SJCRH30 (cell line): ENCODE measurements at places on chromosomes 13 and 19.

- no peak for DNase-seq
These were observed 79.2 kb downstream of the UBL3 start for GRCh38 chr13:29771247-29771646.

DNA sequence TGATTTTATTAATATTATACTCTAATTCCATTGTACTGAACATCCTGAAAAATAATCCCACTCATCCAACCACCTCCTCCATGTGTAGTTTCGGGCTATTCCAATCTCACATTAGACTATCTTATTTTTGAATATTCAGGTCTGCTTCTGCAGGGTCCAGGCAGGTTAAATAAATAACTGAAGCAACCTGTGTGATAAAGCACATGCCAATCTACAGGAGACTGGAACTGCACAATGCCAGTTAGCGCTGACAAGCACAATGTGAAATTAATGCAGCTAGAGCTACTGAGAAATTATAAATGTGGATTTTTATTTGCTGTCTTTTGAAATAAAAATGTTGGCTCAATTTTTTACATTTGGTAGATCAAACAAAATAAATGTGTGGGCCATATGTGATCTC lies 540.1 kb upstream of the ATXN8OS start:
- no peak for DNase-seq

DNA sequence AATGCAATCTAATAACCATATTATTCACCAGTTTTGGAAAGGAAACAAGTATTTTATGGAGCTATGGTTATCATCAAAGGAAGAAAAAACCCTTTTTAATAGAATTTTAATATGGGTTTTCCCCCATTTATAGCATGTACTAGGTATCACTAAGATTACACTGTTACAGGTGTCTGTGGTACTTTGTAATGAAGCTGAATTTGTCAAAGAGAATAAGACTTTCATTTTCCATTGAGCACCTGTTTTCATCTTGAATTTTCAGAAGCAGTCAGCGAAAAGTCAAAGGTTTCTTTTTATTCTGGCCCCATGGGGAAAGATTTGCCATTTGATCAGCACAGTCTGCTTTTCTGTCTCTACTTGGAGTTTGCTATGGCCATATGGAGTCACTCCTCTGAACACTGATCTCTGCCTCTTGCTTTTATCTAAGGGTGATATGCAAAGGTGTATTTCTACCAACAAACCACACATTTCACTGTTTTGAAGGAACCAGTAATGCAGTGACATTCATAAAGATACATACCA lies 590.0 kb downstream of the DCT start:
- no peak for DNase-seq

DNA sequence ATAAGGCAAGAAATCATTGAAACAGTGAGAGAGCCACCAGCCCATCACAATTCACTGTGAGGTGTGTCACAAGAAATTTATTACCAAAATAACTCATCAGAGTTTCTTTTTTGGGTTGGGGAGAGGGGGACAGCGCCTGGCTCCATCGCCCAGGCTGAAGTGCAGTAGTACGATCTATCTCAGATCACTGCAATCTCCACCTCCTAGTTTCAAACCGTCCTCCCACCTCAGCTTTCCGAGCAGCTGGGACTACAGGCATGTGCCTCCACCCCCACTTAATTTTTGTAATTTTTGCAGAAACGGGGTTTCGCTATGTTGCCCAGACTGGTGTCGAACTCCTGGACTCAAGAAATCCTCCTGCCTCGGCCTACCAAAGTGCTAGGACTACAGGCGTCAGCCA lies 3.6 kb downstream of the IFNL1 start:
- no peak for DNase-seq

GRCh38 chr19:11736696-11737095 lies 2.0 kb downstream of the ZNF823 start:
- peak; percentile 29 for DNase-seq

GRCh38 chr19:42273407-42274064 lies 4.5 kb downstream of the CIC start:
- no peak for DNase-seq

DNA sequence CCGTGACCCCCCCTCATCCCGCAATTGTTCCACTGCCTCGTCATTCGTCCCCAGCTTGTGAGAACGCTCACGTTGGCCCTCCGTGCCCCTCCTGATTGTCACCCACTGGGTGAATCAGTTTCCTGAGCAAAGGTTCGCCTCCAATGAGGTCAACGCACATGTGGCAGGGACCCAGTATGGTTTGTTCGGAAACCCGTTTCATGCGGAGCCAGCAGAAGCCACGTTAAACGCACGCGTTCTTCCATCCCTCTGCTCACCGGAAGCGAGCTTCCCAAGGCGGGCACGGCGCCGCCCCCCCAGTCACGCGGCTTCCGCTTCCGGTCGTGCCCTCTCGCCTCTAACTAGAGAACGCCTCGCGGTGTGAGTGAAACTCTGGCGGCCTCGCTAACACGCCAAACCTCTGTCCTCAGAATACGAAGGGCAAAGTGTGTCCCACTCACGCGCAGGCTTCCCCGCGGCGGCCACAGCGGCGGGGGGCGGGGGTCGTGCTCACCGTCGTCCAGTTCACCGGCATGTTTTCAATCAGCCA lies 18.0 kb upstream of the CFAP97D2 start:
- no peak for DNase-seq

- no peak for DNase-seq
These were observed 54.5 kb downstream of the TSSK6 start for GRCh38 chr19:19460761-19461265.

- no peak for DNase-seq
These were observed 83.7 kb upstream of the VSTM2B start for GRCh38 chr19:29442094-29442493.

- no peak for DNase-seq
These were observed 41.7 kb upstream of the EEF1AKMT1 start for GRCh38 chr13:20815464-20815863.

- DNase-seq = no peak
These were observed 74.0 kb downstream of the CAB39L start for GRCh38 chr13:49369866-49370265.

DNA sequence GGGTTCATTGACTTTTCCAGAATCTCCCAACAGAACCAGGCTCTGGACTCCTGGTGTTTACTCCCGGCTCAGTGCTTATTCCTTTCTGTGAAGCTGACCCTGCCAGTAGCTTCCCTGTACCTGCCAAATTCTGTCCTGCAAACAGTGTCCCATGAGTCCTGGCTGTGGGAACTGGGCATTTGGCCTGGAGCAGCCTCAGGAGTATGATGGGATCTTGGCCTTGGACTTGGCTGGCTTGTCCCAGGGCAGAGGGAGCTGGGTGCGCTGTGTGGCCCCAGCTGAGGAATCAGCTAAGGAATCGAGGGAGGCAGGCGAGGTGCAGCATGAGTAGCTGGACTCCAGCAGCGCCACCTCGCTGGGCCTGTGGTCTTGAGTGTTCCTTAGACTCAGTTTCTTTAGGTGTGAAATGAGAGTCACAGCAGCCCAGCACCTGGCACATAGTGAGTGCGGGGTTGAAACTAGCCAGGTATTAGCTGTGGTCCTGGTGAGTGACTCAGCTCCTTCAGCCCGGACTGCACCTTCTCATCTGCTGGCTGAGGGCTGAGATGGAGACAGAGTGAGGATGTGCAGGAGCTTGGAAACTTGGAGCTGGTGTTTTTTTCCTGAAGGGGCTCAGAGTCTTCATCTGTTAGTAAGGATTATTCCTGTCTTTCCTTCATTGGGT lies 10.4 kb downstream of the CLASRP start:
- DNase-seq = no peak
